ENCODE measurements at places on chromosomes 4 and X.

GRCh38 chr4:88792268-88792781 is 94.7 kb upstream of the NAP1L5 start:
- peak; percentile 62 for DNase-seq

DNA sequence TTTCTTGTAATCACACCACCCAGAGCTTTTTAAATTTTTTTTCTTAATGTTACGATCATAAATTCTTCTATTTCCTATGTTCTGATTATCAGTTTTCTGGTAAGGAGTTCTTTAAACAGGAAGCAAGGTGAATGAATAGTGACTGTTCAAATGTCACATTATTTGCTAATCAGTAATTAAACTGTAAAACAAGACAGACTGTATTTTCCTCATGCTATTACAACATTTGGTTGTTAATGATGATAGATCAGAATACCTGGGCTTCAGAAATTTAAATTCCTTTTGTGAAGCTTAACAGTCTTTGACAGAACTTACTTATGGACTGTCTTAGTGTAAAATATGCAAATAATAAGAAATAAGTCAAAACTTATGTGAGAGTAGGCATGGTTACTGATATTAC is 41.4 kb downstream of the CLCN3 start:
- no peak for DNase-seq

DNA sequence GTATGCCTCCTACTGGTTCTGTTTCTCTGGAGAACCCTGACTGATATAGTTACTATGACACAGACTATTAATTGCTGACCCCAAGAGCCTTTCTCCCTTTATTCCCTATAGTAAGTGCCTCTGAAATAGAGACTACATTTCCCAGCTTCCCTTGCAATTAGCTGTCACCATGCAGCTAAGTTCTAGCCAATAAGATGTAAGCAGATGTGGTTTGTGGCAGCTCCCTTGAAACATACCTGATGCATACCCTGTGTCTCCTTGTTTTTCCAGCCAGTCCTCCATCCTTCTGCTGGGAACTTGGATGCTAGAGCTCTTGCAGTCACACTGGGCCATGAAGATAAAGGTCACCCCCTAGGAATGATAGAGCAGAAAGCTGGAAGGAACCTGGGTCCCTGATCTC is 9.7 kb upstream of the TMEM165 start:
- no peak for DNase-seq

DNA sequence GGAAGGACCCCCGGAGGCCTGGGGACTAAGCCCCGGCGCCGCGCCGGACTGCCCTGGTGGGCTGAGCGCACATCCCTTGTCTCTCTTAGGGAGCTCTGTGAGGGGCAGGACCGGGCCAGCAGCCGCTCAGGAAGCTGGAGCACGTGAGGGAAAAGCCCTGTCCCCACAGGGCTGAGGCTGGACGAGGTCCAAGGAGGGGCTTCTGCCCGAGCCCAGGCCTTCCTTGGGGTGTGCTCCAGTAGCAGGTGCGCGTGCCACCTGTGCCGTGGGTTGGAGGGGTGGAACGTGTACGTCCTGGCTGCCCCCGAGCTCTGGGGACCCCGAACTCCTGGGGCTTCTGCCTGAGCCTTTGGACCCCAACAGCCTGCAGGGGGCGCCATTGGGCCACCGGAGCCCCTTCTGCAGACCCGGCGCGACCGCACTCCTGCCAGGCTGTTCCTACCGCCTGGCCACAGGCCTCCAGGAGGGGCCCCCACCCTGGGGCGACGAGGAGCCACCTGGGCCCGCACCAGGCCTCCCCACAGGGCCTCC is 27.2 kb downstream of the TACC3 start:
- peak; percentile 64 for DNase-seq

GRCh38 chrX:41802958-41803357 is 79.0 kb downstream of the GPR82 start:
- no peak for DNase-seq

DNA sequence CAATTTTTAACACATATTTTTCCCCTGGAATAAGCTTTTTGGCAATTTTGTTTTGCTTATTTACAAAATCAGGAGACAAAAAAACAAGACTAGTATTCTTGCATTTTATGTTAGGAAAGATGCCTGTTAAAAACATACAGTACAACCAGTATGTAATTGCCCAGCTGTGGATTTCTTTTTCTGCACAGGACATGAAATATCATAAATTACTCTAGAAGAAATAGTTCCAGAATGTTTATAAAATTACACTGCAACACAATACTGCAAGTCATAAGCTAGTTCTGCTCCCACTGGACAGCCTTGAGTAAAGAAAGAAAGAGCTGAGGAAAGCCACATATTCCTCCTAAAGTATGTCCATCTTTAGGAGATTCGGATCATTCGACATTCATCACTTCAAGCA is 133.5 kb downstream of the SCFD2 start:
- no peak for DNase-seq

DNA sequence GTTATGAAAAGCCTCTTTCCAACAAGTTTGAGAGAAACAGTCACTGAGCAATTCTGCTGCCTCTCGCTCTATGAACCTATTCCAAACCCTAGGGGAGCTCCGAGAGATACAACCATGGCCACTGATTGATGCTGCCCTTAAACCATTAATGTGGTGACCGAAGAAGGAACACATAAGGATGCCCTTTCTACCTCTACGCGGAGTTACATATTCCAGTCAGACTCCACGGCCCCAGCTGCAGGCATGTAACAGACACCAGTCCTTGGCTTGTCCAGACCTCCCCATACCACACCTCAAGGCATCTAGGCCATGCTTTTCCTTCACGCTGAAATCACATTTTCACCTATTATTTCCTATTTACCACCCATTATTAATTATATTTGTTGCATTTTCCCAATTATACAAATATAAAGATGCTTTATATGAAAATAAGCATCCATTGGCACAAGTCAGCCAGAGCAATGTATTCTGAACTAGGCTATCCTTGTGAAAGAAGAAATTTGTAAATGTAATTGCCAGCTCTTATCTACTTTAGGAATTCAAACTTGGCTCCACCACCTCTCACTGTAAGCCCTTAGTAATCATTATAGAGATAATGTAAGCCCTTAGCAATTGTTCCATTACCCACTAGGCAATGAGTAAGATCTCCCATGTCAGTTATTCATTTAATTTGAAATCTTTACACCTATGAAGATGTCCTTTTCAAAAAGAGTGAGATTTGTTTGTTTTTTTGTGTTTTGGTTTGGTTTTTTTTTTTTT is 338.4 kb downstream of the NR3C2 start:
- no peak for DNase-seq

DNA sequence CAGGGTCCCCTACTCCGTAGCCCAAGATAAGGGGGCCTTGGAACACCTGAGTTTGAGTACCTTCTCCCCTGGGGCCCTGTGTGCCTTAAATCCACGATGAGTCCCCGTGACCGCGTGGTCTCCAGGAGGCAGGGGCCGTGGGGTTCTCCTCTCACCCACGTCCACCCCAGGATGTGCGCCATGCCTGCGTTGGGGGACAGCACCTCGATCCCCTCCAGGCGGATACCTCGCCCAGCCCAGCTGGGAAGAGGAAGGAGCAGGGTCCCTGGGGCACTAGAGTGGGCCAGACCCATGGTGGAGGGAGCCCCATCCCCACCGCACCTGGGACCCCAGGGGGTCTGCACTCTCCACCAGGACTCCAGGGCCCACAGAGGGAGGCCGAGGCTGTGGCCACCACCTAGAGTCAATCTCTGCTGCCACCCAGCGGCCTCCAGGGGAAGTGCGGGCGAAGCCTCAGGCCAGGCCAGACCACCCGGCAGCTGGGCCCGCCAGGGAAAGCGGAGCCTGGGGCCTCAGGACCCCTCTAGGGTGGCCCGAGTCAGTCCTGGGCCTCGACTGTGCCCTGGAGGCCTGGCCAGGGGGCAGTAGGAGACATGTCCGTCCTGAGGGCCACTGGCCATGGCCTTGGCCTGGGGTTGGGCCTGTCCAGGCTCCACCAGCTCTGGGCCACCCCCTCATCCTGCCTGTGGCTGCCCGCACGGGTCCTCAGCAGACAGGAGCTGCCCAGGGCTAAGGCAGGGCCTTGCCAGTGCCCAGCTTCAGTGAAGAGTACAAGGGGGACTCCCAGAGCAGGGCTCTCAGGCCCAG is 55.0 kb downstream of the FAM53A start:
- DNase-seq, result peak; percentile 37

DNA sequence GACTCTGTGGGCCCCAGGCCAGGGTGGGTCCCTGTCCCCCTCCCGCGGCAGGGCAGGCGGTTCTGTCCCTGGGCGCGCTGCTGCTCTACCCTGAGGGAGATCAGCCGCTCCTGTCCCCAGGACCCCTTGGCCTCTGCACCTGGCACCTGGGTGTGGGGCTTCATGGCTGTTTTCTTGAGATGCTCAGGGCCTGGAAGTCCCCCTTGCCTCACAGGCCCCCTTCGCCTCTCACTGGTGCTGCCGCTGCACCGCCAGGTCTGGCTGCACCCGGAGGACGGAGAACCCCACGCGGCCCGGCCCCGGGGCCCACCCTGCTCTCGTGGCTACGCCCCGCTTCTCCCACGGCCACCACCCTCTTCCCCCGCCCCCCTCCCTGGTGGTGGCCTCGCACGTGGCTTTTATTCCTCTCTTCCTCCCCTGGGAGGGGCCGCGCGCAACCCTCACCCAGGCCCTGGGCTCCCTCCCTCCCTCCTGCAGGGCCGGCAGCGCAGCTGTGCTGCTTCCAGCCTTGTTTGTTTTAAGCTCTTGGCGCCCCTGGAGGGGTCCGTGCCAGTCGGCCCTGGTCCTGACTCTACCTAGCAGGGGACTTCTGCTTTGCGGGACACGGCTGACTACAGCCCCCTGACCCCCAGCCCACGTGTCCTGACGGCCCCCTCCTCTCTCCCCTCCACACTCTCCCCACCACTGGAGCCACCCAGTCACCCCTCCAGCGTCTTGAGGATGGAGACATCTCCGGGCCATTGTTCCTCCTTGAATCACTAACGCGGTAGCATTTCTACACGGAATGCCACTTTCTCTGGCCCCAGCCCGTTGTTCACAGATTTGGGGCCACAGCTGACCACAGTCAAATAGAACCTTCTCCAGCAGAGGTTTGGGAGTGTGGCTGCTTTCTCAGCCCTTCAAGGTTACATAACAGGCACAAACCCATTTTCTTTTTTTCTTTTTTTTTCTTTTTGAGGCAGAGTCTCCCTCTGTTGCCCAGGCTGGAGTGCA is 20.6 kb upstream of the CLDN24 start:
- DNase-seq, result no peak

DNA sequence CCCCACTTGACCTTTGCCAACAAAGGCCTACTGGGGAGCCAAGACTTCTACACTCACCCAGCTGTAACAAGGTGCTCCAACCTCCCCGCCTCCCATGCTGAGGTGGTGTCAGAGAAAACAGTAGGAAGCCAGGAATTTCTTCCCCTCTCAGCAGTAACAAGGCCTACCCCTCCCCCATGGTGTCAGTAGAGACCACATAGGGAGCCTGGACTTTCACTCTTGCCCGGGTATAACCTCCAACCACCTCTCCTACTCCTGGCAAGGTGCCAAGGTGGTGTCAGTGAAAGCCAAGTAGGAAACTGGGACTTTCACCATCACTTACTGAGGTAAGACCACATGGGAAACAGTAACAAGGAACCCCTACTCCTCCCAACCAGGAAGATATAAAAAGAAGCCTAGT is 93.1 kb downstream of the SLC16A2 start:
- no peak for DNase-seq

DNA sequence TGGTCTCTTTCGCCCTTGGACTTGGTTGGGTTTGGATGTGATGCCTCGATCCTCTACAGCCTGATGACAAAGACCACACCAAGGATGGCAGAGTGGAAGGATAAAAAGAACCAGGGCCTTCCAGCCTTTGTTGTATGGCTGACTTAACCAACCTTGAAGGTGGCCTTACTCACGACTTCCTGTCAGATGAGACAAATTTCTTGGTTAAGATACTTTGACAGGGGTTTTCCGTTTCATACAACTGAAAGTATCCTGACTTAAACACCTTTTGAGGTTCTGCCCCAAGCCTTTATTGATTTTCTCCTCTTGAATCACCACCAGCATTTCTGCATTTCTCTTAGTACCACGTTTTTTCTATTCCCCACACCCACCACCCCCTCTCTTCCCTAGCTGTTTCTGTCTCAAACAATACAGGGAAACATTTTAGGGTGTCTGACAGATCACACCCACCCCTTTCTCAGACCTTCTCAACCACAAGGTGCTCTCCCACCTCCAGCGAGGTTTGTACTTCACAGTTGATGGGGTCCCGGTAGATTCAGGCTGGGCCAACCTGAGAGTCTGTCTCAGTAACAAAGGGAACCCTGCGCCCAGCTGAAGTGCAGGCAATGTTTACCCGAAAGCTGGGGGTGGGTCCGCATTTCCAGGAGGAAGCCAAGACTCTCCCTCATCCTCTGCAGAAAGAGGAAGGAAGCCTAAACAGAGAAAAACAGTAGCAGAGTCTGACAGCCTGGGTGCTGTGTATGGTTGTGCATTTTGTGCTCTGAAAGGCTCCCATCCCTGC is 5.0 kb upstream of the TSPAN5 start:
- DNase-seq, result no peak

DNA sequence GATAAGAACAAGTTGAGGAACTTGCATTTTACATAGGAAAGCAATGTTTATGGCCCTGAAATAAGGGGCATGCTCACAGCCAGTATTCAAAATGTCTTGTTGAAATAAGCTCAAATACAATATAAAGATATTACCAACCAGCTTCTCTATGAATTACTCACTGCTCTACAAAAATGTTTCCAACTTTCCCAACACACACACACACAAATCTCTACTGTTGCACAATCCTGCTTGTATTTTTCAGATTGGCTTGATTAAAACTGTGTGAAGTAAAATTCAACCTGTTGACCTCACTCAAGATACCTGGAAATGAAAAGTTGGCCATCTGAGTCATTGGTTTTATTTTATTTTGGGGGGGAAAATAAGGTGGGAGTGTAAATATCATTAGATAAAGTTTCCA is 128.6 kb downstream of the CHIC2 start:
- DNase-seq, result no peak

DNA sequence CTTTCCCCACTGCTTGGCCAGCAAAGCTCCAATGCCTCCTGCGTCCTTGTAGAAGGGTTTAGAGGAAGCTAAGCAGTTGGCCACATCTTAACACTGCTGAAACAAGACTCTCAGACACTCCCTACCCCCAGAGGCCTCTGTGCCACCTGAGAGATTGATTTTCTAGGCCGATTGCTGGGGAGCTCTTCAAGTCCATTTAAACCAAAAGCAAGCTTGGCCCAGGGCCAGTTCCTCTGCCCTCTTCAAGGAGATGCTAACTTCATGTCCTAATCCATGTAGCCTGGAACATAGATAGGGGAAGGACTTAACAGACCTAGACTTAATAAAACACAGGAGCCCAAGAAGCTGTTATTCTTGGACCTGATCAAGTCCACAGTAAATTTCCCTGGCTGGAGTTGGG is 27.2 kb upstream of the FMR1NB start:
- DNase-seq, result no peak

DNA sequence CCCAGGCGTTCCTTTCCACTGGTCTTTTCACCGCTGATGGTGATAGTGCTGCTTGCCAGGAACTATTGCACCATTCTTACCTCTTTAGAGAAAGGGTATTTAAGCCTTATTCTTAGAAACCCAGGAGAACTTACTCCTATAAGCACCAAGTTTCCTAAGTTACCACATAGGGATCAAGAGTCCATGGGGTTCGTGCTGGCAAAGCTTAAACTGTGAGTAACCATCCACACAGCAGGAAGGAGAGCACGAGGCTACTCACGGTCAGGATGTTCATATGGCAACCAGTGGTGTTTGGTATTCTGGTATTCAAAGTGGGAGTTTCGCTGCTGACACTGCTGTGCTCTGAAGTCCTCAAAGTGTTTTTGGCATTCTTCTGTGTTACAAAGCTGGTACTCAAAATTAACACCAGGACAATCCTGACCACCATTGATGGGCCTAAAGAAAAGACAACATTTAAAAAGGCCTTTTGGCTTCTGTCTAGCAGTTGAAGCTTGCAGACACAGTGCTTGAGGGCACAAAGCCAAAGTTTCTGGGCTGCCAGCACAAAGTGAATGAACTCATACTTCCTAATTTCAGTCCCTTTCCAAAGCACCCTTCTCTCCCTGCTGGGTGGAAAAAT is 256.9 kb downstream of the ADAMTS3 start:
- DNase-seq, result peak; percentile 86

All from HT1080 (cell line).